ENCODE measurements at places on chromosomes 16 and 17. TPM values are rescaled to one million over a fixed set of nuclear protein-coding genes. Genes with fewer than 3 reads are reported as not detected.

DNA sequence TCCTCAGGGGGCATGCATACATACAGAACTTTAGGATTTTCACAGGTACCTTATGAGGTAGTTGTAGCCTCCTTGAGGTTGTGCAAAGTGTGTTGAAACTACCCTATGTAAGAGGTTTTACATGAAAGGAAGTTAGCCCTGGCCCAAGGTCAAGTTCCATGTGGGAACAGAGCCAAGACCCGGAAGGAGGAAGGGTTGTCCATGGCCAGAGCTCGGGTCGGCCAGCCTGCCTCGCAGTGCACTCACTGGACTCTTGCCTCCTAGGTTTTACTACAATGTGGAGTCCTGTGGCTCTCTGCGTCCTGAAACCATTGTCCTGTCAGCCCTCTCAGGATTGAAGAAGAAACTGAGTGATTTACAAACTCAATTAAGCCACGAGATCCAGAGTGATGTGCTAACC is 8.2 kb downstream of the POLR2C start:
- DNase-seq, result no peak

DNA sequence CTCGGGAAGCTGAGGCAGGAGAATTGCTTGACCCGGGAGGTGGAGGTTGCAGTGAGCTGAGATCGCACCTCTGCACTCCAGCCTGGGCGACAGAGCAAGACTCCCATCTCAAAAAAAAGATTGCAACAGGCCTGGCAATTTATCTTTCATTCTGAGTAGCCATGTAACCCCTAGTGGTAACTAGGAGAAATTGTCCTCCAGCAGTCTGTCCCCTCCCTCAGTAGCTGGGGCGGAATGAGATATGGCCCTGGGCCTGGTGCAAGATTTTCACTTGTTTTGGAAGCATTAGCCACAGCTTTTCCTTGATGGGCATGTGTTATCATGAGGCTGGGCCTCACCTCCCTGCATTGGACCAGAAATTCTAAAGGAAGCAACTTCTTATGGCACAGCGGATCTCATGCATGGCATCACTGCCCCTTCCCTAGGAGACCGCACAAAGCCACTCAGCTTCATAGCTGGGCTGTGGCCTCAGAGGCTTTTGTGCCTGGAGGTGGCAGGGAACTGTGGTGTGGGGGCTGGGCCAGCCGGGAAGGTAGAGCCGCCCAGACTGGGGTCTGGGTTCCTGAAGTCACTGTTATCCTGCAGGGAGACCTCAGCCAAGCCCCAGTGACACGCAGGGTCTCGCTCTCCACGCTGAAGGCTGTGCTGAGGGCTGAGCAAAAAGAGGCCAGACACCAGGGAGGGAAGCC is 13.4 kb downstream of the NATD1 start:
- peak; percentile 67 for DNase-seq

ABCC6 gene
- total RNA-seq, result not detected

GRCh38 chr17:48506246-48506645 is 24.6 kb downstream of the HOXB1 start:
- DNase-seq, result peak; percentile 34

DNA sequence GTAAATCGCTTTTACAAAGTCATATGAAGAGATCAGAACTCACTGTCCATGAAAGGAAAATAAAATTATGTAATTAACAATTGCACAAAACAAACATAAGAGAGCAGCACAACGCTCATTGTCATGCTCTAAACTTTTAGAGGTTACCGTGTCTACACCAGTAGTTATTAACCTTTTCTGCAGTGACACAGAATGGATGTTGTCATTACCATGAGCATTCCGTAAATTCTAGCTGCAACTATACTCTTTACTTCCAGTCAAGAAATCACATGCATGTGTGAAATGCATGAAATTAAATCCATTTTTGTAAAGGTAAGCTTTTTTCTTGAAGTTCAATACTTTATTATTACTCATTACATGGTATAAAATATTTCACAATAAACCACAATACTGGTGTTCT is 38.2 kb downstream of the USP32 start:
- DNase-seq, result peak; percentile 14

STH gene
- total RNA-seq, result not detected

GRCh38 chr16:17668386-17668785 is 197.6 kb upstream of the XYLT1 start:
- DNase-seq, result no peak

KCNJ12 gene
- total RNA-seq, result 1.0 TPM

DNA sequence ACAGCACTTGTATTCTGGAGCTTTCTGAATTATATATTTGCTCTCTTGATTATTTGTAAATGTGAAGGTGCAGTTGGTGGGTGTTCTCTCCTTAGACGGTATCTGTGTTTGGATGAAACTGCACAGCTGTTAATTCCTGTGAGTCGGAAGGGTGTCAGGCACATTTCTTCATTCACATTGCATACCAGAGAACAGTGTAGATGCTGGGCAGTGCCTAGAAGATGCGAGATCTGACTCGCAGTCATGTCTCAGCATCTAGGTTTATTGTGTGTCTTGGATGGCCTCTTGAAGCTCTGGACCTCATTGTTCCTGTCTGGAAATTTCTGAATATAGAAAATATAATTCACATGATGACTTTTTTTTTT is 61.2 kb downstream of the CLEC16A start:
- peak; percentile 80 for DNase-seq

DNA sequence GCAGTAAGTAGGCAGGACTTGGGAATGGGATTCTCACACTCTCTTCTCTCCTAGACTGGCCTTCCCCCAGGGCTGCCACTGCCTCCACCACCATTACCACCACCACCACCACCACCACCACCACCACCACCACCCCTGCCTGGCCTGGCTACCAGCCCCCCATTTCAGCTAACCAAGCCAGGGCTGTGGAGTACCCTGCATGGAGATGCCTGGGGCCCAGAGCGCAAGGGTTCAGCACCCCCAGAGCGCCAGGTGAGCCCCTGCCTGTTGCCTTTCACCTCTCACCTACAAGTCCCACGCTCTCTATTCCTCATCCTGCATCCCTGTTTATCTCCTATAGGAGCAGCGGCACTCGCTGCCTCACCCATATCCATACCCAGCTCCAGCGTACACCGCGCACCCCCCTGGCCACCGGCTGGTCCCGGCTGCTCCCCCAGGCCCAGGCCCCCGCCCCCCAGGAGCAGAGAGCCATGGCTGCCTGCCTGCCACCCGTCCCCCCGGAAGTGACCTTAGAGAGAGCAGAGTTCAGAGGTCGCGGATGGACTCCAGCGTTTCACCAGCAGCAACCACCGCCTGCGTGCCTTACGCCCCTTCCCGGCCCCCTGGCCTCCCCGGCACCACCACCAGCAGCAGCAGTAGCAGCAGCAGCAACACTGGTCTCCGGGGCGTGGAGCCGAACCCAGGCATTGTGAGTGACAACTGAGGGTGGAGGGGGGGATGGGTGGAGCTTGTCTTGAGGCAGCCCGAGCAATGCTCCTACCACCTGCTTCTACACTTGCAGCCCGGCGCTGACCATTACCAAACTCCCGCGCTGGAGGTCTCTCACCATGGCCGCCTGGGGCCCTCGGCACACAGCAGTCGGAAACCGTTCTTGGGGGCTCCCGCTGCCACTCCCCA is 7.9 kb upstream of the TMEM88 start:
- DNase-seq, result no peak

PPM1D gene
- 7.8 TPM for total RNA-seq

GRCh38 chr17:286571-286970 is 66.0 kb downstream of the RPH3AL start:
- DNase-seq, result no peak

DNA sequence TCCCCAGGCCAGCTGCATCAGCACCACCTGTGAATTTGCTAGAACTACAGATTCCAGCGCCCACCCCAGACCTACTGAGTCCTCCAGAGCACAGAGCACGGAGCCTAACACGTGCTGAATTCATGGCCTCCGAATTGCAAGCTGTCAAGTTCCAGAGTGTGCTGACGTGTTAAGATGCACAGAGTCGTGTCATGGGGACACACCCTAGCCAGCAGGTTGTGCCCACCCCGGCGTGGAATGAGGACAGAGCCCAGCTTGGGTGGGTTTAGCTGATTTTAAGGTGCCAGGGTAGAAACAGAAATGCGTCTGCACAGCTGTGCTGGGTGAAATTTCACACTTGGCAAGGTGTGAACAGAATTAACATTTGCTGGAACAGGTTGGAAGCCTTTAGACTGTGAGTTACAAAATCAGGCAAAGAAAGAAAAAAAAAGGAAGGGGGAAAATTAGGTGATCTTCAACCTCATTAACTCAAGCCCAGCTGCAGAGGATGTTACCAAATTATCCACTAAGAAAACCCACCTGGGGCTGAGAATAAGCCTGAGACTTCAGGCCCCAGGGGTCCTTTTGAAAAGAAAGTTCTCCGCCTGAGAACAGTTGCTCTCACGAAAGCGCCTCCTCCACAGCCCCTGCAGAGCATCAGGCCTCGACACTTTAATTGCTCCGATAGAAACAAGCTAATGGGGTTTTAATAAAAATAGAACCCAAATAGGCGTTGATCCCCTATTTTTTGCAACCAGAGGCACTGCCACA is 27.1 kb downstream of the GINS3 start:
- no peak for DNase-seq

ORC6 gene
- total RNA-seq, result 13.3 TPM

DNA sequence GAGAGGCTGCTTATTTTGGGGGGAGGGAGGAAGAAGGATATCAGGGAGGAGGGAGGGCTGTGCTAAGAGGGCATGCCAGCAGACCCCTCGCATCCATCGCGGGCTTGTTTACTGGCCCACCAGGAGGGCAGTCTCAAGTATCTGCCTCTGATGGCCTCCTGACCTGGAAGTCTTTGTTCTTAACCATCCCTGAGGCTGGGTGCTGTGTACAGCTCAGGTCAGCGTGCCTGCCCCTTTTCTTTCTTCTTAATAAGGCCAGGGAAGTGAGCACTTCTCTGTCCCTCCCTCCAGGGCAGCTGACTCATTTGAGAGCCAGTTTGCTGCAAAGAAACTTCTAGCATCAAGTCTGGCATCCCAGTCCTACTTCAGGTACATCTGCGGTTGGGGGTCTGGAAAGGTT is 157.0 kb downstream of the CCDC182 start:
- DNase-seq, result peak; percentile 17

RAD51D gene
- total RNA-seq, result 9.9 TPM

GRCh38 chr17:76635039-76635438 is 8.5 kb downstream of the ST6GALNAC1 start:
- peak; percentile 63 for DNase-seq

DNA sequence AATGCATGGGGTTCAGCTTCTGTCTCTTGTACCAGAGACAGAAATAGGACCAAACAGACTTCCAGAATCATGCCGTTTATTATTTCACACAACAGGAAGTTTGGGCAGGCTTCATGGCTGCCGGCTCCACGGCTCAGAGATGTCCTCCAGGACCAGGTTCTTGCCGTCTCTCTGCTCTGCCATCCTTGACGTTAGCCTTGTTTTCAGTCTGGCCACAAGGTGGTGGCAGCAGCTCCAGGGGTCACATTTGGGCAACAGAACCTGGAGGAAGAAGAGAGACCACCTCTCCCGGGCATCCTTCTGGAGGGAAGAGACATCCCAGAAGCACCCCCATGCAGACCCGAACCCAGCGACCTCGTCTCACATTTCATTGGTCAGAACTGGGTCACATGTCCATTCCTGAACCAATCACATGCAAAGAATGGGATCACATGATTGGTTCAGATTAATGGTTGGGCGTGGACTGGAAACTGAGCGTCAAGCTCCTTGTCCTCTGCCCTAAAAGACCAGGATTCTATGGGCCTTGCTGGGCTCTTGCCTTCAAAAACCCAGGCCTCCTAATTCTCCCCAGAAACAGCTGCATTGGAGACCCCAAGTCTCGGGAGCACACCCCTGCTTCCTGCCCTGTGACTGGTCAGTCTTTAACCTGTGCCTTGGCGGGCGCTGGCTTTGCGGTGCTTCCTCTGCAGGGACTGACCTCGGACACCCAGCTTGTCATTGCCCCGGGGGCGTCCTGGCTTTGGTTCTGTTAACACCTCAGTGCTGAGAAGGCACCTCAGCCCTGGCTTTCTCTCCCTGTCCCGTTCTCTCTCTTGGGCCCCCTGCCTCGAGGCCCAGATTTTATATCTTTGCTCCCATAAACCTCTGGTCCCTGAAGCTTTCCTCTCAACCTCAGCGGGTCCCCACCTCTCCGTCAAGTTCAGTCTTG is 63.3 kb downstream of the IRF8 start:
- no peak for DNase-seq

DNA sequence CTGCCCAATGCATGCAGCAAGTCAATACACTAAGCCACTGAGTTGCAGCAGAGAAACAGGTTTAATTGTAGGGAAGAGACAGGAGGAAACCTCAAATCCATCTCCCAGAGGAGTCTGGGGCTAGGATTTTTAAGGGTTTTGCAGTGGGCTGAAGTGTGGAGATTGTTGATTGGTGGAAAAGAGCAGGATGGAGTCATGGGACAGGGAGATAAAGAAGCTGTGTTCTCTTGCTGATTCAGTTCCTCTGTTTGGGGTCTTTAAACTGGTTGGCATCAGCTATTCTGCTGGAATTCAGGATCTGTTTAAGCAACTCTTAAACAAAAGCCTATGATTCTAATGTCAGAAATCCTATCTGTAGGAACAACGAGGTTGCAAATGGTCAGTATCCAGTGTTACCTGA is 180.8 kb upstream of the CACNG3 start:
- no peak for DNase-seq

DNA sequence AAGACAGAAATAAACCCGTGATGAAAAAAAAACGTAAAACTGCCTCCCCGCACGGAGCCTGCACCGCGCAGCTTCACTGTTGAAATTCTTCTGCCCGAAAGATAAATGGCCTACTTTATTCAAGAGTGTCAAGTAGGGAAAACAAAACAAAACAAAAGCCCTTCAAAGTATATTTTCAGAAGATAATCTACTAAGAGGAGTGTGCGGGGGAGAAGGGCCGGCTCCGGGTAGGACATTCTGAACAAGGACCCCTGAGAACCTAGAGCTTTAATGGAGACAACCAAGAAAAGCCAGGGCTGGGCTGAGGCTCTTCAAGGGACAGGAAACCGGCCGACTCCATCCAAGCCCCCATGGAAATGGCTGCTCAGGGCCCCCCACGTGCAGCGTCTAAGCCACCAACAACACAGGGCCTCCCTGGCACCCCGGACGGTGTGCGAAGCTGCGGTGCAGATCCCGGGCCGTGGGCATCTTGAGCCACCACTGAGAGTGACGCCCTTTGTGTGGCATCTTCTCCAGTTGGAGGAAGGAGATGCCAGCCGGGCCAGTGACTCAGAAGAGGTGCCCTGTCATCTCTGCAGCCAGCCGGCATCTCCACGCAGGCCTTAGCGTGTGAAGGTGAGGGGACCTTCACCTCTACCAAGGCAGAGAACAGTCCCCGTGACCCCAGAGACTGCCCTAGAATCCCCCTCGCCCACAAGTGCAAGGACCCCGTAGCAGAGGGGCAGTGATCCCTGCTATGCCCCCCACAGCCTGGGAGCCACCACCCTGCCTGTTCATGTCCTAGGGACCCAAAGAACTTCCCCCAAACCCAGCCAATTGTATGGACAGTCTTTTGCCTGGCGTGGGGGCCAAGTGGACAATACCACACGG is 250.8 kb downstream of the C16orf95 start:
- DNase-seq, result no peak

GRCh38 chr17:8680466-8681169 is 50.1 kb upstream of the MYH10 start:
- peak; percentile 41 for DNase-seq

GRCh38 chr16:12046651-12047050 is 70.1 kb downstream of the SNX29 start:
- DNase-seq, result no peak

- peak; percentile 38 for DNase-seq
These were observed 2.3 kb downstream of the NUDT16L1 start for GRCh38 chr16:4695473-4696171.
